ENCODE measurements at places on chromosomes 4 and X.

GRCh38 chr4:35500812-35501211, 743.5 kb downstream of the ARAP2 start:
- no peak for DNase-seq
- no peaks in the 10 kb centered on the region for H3K36me3 ChIP-seq
- no peak overlapping the region for H3K4me3 ChIP-seq
- H3K27ac ChIP-seq: no peak overlapping the region
- no peaks in the 10 kb centered on the region for H3K4me1 ChIP-seq

DNA sequence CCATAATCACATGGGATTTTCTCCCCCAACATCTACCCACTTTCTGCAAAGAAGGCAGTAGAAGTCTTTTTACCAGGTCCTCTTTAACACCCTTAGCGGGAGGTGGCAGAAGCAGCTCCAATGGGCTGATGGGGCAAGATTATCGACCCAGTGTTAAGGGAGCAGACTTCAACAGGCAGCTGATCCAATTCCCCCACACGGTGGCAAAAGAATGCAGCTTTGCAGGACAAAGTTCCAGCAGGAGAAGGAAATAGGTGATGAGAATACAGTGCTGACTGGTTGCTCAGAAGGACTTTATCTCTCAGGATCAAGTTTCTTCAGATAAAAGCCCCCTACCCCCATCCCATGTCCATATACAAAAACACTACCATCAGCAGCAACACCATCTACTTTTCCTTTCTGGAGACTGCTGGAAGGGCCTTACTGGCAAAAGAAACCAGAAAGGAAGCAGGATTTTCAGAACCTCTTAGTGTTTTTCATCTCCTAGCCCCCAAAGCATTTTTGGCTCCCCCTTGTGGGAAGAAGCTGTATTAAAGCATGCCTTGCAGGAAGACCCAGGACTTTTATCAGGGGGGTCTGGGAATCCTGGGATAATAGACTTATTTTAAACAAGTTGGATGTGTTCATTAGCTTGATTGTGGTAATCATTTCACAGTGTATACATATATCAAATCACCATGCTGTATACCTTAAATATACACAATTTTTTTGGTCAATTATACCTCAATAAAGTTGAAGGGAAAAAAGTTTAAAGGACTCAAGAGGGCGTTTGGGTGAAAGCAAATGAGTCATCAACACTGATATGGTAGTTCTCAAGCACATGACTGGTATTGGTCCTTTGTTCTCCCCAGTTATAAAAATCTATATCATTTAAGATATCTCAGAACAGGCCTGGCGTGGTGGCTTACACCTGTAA, 146.4 kb downstream of the GPC3 start:
- H3K4me3 ChIP-seq: no peak overlapping the region
- H3K36me3 ChIP-seq: no peaks in the 10 kb centered on the region

GRCh38 chr4:2940267-2941137, 22.7 kb downstream of the NOP14 start:
- H3K27me3 ChIP-seq: no peaks in the 10 kb centered on the region
- peaks cover 32% of the 10 kb centered on the region for H3K4me1 ChIP-seq
- DNase-seq: no peak
- H3K27ac ChIP-seq: peak overlapping the region; percentile 56
- peaks cover 59% of the 10 kb centered on the region for H3K36me3 ChIP-seq
- no peak overlapping the region for H3K4me3 ChIP-seq

DNA sequence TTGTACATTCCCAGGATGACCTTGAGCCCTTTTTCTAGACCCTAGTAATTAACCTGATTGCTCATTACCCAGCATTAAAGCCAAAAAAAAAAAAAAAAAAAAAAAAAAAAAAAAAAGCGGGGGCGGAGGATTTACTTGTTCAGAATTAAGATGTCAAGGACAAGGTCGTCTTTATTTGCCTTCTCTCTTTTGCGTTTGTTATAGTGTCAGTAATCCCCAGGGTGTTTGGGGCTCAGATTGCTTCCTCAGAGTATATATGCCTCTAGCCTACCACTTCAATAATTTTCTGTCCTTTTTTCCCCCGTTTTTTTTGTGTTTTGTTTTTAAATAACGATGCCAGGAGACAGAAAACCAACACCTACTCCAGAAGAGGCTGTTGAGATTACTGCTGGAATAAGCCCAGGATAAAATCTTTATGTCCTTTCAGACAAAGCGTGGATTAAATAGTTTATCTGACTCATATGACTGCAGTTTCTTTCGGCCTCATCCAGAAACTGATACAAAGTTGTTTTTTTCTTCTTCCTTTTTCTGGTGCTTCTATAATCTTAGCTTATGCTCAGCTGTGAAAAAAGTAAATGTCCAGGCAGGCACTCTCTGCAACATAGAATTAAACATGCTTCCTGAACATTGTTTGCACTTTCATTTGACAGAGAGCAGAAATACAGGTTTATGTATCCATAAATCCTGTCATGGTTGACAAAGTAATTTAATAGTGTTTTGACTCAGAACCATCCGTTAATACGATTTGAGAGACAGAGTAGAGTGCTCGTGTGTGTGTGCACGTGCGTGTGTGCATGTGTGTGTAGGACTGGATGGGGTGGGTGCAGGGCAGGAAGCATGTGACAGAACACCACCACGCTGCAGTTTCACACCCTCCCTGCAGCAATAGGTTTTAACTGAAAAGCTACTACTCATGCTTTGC, 138.6 kb downstream of the AFF1 start:
- peak overlapping the region; percentile 73 for H3K4me3 ChIP-seq
- H3K27me3 ChIP-seq: no peaks in the 10 kb centered on the region
- H3K4me1 ChIP-seq: peaks cover 38% of the 10 kb centered on the region
- DNase-seq: peak; percentile 64
- peaks cover 6% of the 10 kb centered on the region for H3K36me3 ChIP-seq

GRCh38 chr4:705278-706082, at the start of gene PCGF3:
PCGF3 (plus strand) TSS chr4:705832; CDS start chr4:733681, 27,849 bp downstream.
- H3K4me3 ChIP-seq: peak within 1 kb of the TSS; percentile 74
- H3K4me1 ChIP-seq: peaks cover 12% of the 10 kb centered on the region
- H3K27me3 ChIP-seq: peaks cover 4% of the 10 kb centered on the region
- peak; percentile 97 for DNase-seq

DNA sequence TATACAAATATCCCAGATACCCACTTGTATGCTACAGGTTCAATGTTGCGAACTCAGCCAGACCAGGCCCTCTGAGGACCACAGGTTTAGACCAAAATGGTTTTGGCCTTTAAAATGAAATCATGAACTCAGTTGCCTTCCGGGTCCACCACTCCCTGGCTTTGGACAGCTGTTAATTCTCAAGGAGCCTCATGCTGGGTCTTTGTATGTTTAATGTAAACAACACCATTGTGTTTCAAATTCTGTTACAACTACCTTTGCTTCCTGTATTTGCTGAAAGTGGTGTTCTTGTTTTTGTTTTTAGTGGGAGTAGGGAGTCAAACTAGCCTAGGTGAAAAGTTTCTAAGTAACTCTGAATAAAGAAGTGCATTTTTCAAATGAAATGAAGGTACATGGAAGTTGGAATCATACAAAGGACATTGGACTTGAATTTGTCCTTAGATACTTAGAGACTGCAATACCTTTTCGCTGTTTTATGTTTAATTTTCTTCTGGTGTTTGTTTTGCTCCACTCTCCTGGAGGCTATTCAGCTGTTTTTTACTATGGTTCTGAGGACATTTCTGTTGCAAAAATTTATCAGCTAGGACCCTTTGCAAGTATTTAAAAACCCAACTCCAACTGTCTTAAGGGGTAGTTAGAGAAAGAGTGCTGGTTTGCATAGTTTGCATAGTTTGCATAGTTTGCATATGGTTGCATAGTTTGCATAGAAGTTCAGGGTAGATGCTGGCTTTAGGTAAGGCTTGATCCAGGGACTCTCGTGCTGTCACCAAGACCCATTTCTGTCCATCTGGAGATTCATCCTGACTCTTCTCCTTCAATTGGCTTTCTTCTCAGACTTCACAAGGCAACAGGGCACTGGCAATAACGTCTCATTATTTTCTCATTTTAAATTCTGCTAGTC, 70.1 kb downstream of the MID1IP1 start:
- no peak for DNase-seq
- H3K4me1 ChIP-seq: no peaks in the 10 kb centered on the region
- no peaks in the 10 kb centered on the region for H3K27me3 ChIP-seq
- H3K27ac ChIP-seq: no peak overlapping the region
- H3K36me3 ChIP-seq: no peaks in the 10 kb centered on the region
- no peak overlapping the region for H3K4me3 ChIP-seq

DNA sequence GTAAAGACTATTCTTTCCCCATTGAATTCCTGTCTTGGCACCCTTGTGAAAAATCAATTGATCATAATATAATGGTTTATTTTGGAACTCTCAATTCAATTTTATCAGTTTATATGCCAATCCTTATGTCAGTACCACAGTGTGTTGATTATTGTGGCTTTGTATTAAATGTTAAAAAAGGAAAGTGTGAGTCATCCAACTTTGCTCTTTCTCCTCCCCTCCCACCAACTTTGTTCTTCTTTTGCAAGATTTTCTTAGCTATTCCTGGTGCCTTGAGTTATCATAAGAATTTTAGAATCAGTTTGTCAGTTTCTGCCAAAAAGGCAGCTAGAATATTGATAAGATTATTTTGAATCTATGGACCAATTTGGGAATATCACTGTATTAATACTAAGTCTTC, 11.2 kb upstream of the RNF175 start:
- H3K4me3 ChIP-seq: no peak overlapping the region
- peaks cover 27% of the 10 kb centered on the region for H3K27me3 ChIP-seq
- H3K27ac ChIP-seq: no peak overlapping the region

- DNase-seq: no peak
- no peaks in the 10 kb centered on the region for H3K4me1 ChIP-seq
- no peak overlapping the region for H3K4me3 ChIP-seq
- no peaks in the 10 kb centered on the region for H3K27me3 ChIP-seq
- H3K27ac ChIP-seq: no peak overlapping the region
- H3K36me3 ChIP-seq: no peaks in the 10 kb centered on the region
Observed at GRCh38 chr4:43853565-43854264, 594.9 kb downstream of the KCTD8 start.

GRCh38 chr4:25350561-25350960, 26.5 kb upstream of the ANAPC4 start:
- DNase-seq: no peak
- no peak overlapping the region for H3K4me3 ChIP-seq
- H3K27me3 ChIP-seq: no peaks in the 10 kb centered on the region
- peaks cover 3% of the 10 kb centered on the region for H3K36me3 ChIP-seq

GRCh38 chr4:129926936-129927335, 831.0 kb downstream of the C4orf33 start:
- H3K27ac ChIP-seq: no peak overlapping the region
- H3K4me1 ChIP-seq: no peaks in the 10 kb centered on the region
- no peak for DNase-seq
- no peak overlapping the region for H3K4me3 ChIP-seq

DNA sequence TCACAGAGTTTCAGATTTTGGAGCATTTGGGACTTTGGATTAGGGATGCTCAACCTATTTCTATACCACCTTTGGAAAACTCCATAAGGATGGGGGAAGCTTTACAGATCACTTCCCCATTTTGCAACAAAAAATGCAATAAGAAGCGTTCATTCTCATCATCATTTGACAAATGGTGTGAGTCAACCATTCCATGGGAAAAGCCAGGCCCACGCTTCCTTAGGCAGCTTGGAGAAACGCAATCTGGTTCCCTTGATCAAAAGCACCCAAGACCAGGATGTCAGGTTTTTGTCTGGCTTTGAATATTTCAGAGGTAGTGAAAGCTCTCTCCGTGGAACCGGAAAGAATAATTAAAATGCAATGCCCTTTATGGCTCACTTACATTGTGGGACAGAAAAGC, 79.3 kb upstream of the C4orf50 start:
- no peak overlapping the region for H3K27ac ChIP-seq
- H3K27me3 ChIP-seq: peaks cover 4% of the 10 kb centered on the region
- H3K4me3 ChIP-seq: no peak overlapping the region

DNA sequence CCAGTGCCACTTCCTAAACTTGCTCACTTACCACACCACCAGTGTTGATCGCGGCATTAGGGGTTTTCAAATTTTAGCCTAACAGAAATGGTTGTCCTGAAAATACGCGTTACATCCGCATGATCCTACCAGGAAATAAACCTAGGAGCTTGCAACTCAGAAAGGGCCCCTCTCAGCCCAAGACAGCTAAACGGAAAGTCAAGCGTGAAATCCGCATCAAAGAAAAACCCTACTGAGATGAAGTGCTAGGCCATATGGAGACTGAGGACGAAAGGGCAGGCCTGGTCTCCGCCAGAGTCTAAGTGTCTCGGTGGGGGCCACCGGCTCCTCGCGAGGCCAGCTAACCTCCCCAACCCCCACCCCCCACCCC, 626 bp downstream of the YTHDC1 start:
- H3K27me3 ChIP-seq: peaks cover 3% of the 10 kb centered on the region
- peaks cover 22% of the 10 kb centered on the region for H3K36me3 ChIP-seq
- H3K4me3 ChIP-seq: peak overlapping the region; percentile 98
- DNase-seq: no peak

All from activated naive CD8-positive, alpha-beta T cell treated with anti-CD3 and anti-CD28 coated beads for 36 hours (primary cell).